ENCODE measurements at places on chromosomes 5 and 9. TPM values are rescaled to one million over a fixed set of nuclear protein-coding genes. Genes with fewer than 3 reads are reported as not detected.

The LCN2 gene
- not detected for total RNA-seq

The NR5A1 gene
- not detected for total RNA-seq

The FAXDC2 gene
- total RNA-seq = not detected

The DIPK1B gene
- not detected for total RNA-seq

The IL5 gene
- total RNA-seq = 7.2 TPM

The HMMR gene
- total RNA-seq = 31.4 TPM

The DAPK1 gene
- total RNA-seq = 8.5 TPM

The FSD1L gene
- 3.9 TPM for total RNA-seq

The PCDHGA7 gene
- total RNA-seq = 0.25 TPM

The OBP2B gene
- not detected for total RNA-seq

The SHISAL2B gene
- not detected for total RNA-seq

The ZNF608 gene
- total RNA-seq = 0.47 TPM

The CER1 gene
- not detected for total RNA-seq

The NUTM2G gene
- not detected for total RNA-seq

The PRRX2 gene
- total RNA-seq = not detected

The FAM81B gene
- total RNA-seq = not detected

The GADD45G gene
- 24.3 TPM for total RNA-seq

The MLANA gene
- total RNA-seq = not detected

The FAM221B gene
- total RNA-seq = not detected

The FBXO10 gene
- total RNA-seq = 8.7 TPM

The POU4F3 gene
- total RNA-seq = not detected

The GRM6 gene
- not detected for total RNA-seq

The GABRP gene
- total RNA-seq = not detected
